ENCODE measurements at places on chromosomes 13 and 19.

DNA sequence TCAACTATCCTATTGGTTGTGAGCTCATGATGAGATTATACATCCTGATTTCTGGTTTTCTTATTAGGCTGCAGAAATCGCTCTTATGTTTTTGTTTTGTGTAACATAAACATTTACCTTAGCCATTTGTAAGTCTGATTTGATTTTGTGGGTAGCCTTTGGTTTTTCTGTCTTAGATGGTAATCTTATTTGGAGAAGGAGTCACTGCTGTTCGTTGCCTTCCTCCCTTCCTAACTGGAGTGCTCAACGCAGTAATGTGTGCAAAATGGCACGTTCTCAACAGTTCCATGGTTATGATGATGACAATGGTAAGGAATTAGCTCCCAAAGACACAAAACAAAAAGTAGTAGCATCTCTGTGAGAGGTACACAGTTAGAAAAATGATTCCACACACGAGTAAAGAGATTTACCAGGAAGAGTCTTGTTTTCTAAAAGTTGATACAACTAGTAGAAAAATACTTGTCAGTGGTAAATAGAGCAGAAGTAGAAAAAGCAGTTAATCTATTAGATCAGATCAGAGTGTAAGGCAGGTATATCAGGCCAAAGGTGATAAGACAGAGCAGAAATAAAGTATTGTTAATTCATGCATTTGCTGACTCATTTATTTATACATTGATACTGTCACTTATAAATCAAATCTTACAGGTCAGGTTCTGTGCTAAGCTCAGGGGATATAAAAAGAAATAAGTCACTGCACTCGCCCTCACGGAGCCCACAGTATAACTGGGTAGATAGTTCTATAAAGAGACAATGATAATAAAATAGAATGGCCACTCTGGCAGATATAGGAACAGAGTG is 270.0 kb downstream of the NALCN start:
- no peak for DNase-seq

DNA sequence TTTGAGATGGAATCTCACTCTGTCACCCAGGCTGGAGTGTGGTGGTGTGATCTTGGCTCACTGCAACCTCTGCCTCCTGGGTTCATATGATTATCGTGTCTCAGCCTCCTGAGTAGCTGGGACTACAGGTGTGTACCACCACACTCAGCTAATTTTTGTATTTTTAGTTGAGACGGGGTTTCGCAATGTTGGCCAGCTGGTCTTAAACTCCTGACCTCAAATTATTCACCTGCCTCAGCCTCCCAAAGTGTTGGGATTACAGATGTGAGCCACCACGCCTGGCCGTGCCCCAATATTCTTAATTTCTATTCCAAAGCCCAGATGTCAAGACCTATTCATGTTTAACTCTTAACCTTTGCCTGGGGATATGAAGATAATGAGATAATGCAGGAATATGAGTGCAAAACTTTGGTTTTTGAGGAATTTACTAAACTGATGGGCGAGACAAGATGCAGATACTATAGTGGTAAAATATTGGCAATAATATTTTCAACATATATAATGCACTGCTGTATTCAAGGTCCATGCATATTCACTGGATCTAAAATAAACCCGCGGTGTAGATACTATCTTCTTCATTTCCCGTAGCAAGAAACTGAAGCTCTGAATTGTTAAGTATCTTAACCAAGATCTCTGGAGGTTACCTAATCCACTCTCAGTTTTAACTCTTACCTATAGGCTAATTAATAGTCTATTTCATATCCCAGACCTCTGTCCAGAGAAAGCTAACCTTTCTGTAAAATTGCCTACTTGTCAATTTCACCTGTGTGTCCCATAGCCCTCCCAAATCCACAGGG is 43.7 kb upstream of the HMGB1 start:
- DNase-seq = no peak

- DNase-seq = no peak
These were observed 113.9 kb downstream of the LRCH1 start for GRCh38 chr13:46666727-46667456.

DNA sequence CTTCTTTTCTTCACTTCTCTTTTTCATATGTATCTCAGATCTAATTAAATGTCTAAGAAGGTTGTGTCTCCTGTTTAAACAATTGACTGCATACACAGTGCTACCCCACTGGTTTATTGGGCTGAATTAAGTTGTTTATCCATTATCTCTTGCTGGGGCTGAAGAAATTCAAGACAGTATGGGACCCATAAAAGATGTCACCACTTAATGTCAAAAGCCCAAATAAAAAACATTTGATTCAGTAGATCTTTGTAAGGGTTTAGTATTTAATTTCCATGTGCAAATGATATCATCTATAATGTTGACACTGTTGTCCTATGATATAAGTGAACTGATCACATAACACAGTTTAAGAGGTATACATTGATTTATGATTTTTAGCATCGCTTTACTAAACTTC is 1431.9 kb upstream of the PCDH20 start:
- no peak for DNase-seq

DNA sequence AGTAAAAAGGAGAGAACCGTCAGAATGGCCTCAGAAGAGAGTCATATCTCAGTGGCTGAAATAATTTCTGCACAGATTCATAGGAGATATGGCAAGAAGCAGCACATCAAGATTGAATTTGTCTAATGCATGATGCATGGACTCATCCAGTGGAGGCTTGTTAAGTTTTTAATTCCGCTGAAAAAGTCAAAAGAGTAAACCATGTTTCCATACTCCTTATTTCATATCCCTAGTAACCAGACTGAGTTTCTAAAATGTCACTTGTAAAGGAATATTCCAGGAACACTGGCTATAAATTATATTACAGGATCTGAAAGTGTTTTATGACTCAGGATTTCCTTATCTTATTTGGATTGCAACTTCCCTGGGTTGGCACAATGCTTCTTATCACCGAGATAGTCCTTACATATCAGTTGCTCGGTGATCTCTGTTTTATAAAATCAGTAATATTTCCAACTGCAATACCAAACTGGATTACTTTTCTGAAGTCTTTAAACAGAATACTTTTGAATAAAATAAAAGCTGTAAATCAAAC is 180.2 kb upstream of the TSC22D1 start:
- no peak for DNase-seq

DNA sequence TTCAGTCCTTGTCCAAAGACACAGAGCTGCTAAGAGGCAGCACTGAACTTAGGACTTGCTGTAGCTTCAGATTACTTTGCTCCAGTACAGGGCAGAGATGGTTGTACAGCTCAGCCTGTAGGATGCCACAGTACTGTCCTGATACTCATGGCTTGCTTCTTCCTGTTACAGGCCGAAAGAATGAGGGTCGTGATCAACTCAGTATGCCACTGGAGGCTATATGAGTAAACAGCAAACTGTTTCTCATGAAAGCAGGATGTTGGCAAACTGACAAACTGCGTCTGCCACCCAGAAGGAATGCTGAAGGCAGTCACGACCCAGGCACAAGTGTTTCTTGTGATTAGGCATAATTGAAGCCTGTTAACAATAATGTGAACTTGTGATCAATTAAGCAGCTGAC is 2.8 kb downstream of the ZNF749 start:
- no peak for DNase-seq
